Stimulated activated CD4-positive, alpha-beta T cell treated with anti-CD3 and anti-CD28 coated beads, TNF-alpha, amount 100 ng/mL, for 48 hours (primary cell): ENCODE measurements at places on chromosomes 3 and 15.

- no peak for DNase-seq
Measured at GRCh38 chr3:64214381-64215018, 10.8 kb downstream of the PRICKLE2 start.

- DNase-seq: no peak
Measured at GRCh38 chr3:182234881-182235280, 523.2 kb downstream of the SOX2 start.

DNA sequence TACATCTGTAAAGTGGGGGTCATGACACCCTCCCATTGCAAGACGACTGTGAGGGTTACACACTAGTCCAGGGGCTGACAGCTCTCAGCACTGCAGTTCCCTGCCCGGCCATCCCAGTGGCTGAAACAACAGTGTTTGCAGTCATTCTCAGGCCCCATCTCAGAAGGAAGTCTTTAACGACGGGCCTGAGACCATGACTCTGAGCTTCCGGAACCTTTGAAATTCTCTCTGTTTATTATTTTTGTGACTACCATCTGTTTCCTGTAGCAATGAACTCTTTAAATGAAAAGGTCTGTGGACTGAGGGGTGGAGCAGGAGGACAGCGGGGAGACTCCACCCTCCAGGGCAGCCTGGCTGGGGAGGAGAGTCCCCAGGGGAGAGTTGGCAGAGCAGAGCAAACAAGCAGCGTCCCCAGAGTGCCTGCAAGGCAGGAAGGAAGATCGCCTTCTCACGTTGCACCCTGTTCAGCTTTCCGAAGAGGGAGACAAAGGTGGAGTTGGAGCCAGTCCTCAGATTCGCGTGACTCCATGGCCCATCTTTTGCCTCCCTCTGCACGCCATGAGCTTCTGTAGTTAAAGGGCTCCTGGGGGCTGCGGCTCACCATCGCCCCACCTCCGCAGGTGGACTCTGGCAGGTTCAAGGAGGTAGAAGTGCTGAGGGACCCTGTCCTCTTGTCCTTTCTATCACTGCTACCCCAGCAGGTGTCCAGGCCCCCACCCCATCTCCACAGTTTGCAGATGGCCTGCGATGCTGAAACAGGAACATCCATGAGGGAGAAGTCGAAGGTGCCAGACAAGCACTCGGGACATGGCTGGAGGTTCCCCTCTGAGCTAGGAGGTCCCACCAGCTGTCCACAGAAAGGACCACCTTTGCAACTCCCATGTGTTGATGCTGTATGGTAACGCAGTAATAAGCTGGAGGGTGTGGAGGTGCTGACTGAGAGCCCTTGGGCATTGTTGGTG, 525.8 kb upstream of the PROK2 start:
- no peak for DNase-seq

- no peak for DNase-seq
Measured at GRCh38 chr3:156981005-156981404, 154.9 kb downstream of the LEKR1 start.

DNA sequence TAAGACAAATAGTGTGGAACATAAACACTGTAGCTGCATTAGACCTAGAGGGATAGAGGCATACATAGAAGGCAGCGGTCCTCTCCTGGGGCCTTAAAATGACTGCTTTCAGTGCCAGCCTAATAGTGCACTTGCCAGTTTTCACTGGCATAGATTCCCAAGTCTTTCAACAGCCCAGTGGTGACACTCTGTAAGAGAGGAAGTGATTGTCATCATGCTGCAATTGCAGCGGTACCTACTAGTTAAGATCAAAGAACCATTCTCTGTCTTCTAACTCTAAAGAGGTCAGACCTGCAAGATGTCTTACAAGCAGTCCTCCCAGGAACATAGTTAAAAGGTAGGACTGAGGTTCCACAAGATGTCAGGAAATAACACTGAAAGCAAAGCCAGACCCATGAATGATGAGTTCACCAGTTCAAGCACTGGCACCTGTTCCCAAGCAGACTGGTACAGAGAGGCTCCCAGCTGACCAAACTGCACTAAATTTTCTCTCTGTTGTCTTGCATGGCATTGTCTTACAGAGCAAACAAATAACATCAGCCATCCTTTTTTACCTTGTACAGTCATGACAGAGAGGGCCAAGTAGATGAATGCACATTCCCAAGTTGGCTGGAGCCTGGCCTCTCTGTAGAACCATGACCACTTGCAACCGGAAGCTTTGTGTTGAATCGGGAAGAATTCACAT, 100.5 kb upstream of the SKOR1 start:
- no peak for DNase-seq

DNA sequence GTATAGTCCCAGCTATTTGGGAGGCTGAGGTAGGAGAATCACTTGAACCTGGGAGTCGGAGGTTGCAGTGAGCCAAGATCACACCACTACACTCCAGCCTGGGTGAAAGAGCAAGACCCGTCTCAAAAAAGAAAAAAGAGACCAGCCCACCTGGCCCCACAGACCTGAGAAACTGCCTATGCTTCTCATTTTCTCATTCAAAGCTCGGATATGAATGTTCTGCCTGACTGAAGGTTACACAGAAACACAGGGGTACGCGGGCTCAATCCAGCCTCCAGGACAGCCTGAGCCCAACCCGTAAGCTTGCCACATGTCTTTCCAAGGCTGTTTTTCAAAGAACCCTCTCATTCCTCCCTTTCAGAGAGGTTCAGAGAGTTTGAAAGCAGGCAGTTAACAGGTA, 9.7 kb upstream of the LRRC15 start:
- no peak for DNase-seq

- no peak for DNase-seq
Measured at GRCh38 chr15:72474466-72474911, 359 bp downstream of the ARIH1 start.

- DNase-seq: no peak
Measured at GRCh38 chr3:175002732-175003143, 143.6 kb downstream of the NAALADL2 start.

DNA sequence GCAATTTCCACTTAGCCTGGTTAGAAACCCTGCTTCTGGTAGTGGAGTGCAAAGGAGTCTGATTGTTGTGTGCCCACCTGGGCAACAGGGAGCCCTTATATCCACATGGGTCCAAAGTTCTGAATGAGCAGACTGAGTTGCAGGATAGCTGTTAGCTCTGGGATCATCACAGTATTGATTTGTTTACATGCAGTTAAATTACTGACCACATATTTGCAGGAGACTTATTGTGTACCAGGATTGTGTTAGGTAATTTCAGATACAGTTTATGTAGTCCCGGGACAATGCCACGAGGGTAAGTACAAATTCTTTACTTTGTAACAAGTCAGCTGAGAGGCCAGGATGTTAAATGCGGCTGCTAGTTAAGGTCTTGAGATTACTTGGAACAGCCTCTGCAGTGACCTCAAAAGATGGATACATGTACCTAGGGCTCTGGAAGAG, 18.8 kb downstream of the ARHGEF26 start:
- no peak for DNase-seq

DNA sequence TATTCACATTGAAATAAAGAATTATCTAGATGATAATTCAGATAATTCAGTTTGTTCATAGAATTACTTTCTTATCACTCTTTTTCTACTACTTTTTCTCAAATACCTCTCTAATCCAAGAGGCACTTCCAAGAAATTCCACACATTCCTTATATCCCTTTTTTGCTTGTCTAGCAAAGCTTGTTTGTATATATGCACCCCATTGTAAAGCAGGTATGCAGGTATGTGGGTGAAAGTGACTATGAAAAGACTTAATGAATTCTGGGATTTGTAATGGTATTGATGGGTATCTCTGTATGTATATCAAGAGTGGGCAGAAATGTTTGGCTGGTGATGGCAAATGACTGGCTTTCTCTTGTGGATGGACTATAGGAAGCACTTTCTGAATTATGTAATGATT, 94.1 kb upstream of the FGF7 start:
- DNase-seq: no peak

DNA sequence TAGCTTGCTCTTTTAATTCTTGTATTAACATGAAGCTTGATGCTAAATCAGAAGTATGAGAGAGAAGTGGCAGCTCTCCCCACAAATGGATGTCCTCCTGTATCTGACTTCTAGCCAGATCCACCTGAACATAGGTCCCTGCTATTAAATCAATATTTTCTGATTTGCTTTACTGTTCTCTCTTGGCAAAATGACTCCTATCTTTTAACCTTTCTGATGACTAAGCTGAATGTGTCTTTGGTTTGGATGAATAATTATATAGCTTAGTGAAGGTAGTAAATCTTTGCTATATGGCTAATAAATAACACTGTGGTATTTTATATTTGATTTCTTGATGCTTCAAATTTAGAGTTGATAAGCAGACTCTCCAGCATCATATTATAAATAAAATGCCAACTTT, 28.3 kb upstream of the ARL14 start:
- no peak for DNase-seq

- no peak for DNase-seq
Measured at GRCh38 chr15:71136159-71136783, 21.0 kb downstream of the THSD4 start.

DNA sequence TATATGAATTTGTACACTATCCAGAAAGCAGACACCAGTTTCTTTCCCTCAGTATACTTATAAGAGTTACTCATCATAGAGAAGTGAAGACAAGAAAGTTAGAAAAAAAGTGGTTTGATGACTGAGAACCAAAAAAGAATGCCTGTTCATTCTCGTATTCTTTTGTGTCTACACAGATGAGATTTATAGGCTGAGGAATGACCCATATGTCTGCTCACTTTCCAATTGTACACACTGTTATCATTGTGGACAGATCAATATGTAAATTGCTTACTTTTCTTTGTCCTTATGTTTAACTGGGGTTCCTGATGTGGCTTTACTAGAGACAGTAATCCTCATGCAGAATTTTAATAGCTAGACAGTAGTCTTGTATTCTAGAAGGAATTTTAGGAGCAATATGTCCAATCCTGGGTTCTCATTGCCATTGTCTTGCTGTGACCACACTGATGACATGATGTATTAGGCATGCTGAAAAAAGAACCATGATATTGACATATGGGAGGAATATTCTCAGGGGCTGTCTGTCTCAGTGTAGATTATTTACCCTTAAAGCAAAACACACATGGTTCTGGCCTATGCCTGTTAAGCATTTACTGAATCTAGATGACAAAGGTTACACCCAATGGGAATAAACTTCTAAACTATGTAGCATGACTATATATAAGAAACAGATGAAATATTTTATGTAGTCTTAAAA, 669.7 kb downstream of the ROBO1 start:
- DNase-seq: no peak

- no peak for DNase-seq
Measured at GRCh38 chr3:168620854-168621253, 525.1 kb upstream of the GOLIM4 start.

- DNase-seq: no peak
Measured at GRCh38 chr3:32147509-32147908, 41.1 kb downstream of the GPD1L start.
